SK-N-DZ (cell line): ENCODE measurements at places on chromosomes 13 and 19.
A peak's percentile ranks its signal among the peaks of the same experiment; 100 is the strongest.

DNA sequence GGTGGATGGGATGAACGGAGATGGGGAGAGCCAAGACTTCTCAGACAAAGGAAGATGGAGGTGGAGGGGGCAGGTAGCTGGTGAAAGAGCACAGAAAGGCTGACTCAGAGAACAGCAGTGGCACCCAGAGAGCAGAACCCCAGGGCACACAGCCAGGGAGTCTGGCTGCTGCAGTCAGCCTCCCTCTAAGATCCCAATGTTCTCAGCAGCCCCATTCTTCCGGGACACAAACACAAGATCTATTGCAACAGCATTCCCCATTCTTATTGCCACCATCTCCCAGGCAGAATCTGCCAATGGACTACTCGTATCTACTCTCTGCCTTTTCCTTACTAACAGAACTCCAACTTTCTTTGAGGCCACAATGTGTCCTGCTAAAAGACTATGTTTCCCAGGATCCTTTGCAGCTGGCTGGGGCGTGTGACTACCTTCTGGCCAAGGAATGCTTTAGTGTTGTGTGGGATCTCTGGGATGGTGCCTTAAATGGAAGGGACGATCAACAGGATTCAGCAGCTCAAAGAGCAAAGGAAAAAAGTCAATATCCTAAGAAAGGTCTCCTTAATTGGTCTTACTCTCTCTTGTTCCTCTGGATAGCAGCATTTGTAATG, 7.5 kb downstream of the THAP8 start:
- DNase-seq = no peak

DNA sequence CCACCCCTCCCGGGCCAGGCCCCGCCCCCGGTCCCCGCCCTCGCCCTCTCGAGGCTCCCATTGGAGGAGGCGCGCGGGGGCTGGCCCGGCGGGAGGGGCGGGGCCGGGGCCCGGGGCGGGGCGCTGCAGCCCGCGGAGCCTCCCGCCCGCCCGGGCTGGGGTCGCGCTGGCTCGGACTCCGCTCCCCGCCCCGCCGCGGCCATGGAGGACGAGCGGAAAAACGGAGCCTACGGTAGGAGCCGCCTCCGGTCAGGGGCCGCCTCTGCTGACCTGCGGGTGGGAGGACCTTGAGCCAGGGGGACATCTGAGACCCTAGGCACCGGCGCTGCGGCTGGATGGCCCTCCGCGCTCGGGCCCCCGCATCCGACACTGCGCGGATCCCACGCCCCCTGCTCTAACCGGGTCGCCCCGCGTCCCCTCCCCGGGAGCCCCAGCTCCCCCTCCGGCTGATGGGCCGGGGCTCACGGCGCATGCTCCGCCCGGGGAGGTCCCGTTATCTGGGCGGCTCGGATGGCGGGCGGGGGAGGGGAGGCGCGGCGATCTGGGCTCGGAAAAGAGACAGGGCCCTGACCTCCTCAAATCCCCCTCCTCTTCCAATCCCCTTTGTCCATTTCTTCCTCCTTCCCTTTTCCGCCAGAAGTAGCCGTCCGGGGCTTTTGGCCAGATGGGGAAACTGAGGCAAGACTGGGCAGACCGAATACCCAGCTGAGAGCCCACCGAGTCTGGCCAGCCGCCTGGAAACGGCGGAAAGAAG, 15.4 kb upstream of the AP1M2 start:
- peak; percentile 65 for DNase-seq

GRCh38 chr19:35360880-35361420, 2.7 kb downstream of the FFAR3 start:
- DNase-seq = no peak

DNA sequence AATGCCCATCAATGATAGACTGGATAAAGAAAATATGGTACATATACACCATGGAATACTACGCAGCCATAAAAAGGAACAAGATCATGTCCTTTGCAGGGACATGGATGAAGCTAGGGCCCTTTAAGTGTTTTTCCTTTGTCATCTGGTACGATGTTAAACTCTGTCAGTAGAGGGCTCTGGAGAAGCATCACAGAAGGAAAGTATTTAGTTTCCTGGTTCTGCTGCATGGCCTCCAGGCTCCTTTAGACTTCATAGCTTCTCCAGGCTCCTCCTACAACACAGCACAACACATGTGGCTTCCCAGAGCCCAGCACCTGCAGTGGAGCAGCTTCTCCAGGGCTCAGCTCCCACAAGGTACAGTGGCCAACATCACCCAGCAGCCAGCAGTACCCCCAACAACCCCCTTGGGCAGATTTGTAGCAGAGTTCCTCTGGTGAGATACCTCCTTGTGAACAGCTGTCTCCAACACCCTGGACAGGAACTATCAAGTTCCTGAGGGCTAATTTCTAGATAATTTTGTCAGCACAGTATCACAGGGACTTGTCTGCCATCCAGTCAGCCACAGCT, 63.4 kb downstream of the KCTD12 start:
- DNase-seq = peak; percentile 37

DNA sequence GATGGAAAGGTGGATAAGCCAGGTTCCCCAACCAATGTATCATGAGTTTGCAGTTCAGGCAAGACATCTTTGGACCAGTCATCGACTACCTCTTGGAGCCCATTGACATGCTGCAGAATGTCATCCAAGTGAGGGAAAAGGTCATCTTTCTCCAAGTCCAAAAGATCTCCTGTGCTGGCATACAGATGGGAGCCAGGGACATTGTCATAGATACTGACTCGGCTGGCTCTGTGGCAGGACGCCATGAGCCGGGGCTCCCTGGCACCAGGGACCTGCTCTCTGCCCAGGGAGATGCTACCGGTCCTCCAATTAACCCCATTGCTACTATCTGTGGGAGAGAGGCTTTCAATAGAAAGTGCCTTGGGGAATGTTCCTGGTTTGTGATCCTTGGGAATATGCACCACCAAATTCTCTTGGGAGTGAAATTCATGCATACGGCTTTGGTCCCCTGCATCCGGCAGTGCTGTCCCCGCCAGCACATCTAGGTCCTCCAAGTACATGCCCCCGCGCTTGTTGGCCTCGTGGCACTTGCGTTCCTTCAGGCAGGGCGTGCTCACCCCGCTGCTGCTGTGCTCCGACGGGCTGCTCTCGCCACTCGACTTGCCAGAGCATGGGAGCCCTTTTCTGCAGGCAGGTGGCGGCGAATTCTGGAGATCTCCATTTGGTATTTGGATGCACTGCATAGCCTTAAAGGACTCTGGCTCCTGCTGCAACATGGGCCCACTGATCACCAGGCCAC, 113.0 kb downstream of the KL start:
- no peak for DNase-seq

- DNase-seq = no peak
These were observed 2.2 kb upstream of the ZNF577 start for GRCh38 chr19:51889934-51890333.

DNA sequence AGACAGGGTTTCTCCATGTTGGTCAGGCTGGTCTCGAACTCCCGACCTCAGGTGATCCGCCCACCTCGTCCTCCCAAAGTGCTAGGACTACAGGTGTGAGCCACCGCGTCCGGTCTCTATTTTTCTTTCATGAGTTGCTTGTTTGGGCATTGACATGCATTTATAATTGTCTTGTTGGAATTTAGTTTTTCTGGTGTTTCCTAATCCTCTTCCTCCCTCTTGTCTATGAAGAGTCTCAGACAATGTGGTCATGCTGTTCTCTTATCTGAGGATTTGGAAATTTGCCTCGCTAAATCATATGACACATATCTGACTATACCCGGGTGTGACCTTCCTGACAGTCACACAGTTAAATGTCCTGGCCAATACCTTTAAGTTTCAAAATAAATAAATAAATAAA, 7.4 kb upstream of the CEACAM18 start:
- no peak for DNase-seq

DNA sequence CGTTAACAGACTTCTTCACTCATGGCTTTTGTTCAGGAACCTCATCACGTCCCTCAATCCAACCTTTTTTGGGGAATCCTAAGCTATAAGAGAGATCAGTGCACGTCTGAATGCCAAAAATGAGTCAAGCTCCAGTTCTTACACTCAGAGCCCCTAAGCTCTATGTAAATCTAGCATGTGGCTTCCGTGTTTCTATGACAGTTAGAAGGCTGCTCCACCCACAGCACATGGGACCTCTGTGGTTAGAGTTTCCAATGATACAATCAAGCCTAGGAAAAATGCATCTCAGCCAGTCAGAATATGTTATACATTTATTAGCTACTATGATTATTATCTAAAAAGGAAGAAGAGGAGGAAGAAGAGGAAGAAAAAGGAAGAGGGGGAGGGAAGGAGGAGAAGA, 135.9 kb downstream of the ENOX1 start:
- no peak for DNase-seq

DNA sequence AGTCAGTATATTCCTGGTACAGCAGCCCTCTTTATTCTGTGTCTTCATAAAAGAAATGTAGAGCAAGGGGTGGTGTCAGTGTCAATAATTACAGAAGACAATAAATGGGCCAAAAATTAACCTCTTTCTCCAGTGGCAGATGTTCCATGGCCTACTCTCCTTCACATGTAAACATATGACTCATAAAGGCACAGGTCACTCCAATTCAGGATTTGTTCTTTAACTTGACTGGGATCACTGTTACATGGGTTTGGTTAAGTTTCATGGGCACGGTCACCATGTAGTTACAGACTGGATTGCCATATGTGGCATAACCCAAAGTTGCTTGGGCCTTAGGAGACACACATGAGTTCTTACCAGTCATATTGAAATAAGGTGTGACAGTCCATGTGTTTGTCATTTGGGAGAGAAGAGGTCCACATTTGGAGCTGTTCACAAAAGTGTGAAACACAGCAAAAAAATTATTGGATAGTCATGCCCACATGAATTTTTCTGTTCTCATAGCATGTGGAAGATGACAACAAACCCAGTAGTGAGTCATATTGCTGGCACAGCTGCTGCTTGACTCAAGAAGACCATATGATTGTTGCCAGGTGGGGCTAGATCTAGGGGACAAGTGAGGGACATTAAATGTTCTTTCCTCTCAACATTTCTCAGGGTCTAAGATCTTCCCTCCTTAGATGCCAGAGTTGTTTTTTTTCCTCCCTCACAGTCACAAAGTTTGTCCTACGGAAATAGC, 68.1 kb upstream of the HTR2A start:
- DNase-seq = no peak

GRCh38 chr19:18612772-18613588, at the start of gene TMEM59L:
TMEM59L (plus strand) TSS chr19:18612870; CDS start chr19:18612959, 89 bp downstream.
- DNase-seq = no peak

DNA sequence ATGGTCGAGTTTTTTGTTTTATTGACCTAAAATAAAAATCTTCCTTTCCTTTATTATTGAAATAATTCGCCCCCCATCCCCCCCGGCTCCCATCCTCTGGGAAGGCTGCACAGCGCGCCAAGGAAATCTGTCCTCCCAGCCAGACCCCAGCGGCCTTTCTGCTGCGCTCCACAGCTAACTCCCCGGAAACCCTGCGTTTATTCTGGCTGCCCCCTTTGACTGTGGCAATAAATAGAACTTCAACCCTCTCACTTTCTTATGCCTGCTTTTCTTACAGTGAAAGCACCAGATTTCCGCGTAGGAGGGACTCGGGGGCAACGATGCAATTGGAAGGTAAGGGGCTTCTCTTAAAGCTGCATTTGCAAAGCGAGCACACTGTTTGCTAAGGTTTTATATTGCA, 9.7 kb upstream of the C19orf12 start:
- DNase-seq = no peak

GRCh38 chr19:29645911-29646310, 19.4 kb upstream of the PLEKHF1 start:
- no peak for DNase-seq

GRCh38 chr13:95301183-95301967, at the start of gene ABCC4:
ABCC4 (minus strand) TSS chr13:95301451; CDS start chr13:95301314, 137 bp downstream.
- peak; percentile 82 for DNase-seq

GRCh38 chr19:49790866-49791265, 22.2 kb downstream of the FUZ start:
- DNase-seq = no peak

DNA sequence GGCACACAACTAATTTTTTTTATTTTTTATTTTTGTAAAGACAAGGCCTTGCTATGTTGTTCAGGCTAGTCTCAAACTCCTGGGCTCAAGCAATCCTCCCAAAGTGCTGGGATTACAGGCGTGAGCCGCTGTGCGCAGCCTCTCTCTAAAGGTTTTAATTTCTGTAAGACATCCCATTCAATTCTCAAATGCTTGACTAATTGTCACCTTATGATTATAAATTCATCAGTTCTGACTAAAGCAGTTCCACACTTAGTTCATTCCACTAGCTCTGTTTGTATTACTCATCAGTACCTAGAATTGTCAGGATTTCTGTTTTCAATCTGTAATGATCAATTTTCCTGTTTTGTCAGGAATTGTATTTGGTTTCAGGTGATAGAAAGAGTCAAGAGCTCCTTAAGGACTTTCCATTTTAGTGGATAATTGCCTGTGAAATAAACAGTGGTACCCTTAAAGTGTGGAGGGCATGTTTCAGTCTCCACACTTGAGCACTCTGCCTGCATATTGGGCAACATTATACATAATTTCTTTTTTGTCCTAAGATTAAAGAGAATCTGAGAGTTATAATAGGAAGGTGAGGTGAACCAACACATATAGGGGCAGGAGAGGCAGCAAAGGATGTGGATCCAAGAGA, 27.6 kb downstream of the GPALPP1 start:
- no peak for DNase-seq

GRCh38 chr19:58328999-58329398, 2.2 kb downstream of the ZSCAN22 start:
- DNase-seq = peak; percentile 13

DNA sequence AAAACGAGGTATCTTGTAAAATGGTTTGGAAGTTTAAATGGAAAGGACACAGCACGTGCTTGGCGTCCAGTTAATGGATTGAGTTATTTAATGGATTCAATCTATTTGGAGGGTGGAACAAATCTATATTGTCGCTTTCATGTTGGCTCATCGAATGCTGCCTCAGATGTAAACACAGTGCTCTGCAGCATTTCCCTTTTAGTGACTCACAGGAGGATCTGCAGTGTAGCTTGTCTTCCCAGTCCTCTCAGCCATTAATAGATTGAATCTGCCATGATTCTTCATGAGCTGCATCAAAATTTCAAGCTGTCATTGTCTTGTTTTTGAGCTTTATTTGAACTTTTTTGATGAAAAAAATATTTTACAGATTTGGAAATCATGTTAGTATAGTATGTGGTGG, 44.7 kb downstream of the DHRS12 start:
- no peak for DNase-seq

DNA sequence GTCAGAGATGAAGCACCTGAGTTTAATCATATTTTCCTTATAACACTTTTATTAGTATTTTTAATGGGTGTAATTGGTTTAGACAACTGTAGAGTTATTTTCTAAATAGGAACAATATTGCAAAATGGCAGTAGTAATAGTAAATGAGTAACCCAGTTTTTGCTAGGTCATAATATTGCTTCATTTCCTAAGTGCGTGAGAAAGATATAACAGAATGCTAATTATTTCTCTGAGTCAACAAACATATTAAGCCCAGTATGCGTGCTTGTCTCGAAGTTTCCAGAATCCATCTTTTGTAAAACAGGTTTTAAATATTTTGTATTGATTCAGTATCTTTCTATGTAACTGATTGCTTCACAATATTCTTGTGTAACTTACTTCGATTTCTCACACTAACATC, 315.3 kb downstream of the MYO16 start:
- no peak for DNase-seq
